ENCODE measurements at places on chromosomes 5 and 9.
A peak's percentile ranks its signal among the peaks of the same experiment; 100 is the strongest.

- no peak for DNase-seq
Observed at GRCh38 chr5:9209846-9210492, 335.9 kb downstream of the SEMA5A start.

- peak; percentile 37 for DNase-seq
Observed at GRCh38 chr5:160506006-160507004, 84.7 kb downstream of the PTTG1 start.

GRCh38 chr5:151822141-151822540 is 50.4 kb downstream of the G3BP1 start:
- DNase-seq, result no peak

- DNase-seq, result no peak
Observed at GRCh38 chr9:98142182-98142907, 23.3 kb upstream of the TRIM14 start.

GRCh38 chr9:90774682-90775081 is 26.9 kb upstream of the SYK start:
- no peak for DNase-seq

DNA sequence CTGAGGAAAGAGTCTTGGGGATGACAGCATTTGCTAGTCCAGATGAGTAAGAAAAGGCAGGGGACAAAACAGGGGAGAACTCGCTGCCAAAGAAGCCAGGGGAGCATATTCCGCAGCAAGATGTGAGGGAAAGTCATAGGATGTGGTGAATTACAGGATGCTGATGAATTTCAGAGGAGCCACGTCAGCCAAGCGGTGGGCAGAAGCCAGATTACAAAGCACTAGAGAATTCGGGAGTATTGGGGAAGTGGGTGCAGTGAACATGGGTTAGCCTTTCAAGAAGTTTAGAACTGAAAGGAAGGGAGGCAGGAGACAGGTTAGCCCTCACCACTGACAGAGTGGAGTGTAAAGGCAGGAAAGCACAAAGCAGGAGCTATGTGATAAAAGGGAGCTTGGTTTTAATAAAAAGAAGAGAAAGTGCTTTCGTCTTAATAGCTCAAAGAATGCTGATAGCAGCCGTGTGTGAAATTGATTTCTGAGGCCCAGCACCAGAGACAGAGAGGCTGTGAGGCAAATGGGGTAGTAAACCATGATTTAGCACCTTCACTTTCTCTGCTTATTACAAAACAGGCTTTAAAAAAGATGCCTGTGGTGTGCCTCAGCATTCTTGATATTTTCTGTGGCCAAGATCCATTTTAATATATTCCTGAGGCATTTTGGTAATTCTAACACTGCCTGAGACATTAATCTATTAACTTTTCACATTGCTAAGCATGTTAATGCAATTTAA is 16.9 kb downstream of the ADAMTSL1 start:
- DNase-seq, result no peak

DNA sequence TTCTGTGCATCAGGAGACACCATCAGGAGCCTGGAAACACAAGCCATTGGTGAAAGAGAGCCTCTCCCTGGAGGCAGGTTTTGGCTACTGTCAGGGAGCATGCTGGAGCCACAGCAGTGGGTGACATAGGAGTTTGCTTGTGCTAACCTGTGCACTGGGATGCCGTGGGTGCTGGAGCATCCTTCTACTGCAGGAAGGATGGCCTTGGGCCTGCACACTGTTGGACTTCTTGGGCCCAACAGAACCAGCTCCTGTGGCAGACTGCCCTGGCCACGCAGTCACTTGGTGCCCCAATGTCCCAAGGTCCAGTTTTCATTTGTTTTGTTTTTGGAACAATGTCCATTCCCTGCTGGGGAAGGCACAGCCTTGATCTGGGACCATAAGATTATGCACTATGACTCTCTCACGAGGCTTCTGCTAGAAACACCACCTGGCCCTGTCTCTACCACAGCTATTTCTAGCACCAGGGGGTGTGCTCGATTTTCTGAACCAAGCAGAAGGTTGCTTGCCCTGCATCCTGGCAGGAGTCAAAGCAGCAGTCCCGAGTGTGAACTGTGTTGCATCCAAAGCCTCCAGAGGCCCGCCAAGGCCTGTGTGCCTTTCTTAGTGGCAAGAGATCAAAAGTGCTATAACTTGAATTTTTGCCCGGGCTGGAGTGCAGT is 5.5 kb upstream of the LTC4S start:
- no peak for DNase-seq

DNA sequence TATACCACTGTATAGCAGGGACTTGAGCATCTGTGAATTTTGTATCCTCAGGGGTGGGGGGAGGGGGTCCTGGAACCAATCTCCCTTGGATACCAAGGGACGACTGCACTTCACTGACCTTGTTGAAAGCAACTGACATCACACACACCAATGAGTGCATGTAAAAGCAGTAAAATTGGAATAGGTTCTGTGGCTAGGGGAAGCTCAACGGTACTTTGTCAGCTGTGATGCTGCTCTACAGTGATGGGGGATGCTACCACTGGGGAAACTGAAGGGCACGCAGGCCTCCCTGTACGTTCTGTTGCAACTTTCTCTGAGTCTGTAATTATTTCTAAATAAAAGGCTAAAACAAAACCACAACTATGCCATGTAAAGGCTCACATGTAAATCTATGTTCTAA is 47.0 kb upstream of the RETREG1 start:
- DNase-seq, result no peak

DNA sequence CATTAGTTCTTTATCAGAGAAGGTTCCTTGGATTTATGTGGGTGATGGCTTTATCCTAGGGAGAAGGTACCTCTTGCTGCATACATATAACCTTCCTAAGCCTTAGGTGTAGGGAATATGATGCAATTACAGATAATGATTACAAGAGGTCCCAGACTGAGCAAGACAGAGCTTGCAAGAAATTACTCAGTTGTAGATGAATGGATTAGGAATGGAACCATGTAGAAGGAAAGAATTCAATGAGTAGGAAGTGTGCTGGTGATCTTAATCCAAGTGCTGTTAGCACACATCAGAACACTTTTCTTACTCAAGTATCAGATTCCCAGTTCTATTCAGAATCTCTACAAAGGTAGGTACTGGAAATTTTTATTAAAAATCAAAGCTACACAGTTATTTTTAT is 2.5 kb downstream of the OR13F1 start:
- DNase-seq, result no peak

DNA sequence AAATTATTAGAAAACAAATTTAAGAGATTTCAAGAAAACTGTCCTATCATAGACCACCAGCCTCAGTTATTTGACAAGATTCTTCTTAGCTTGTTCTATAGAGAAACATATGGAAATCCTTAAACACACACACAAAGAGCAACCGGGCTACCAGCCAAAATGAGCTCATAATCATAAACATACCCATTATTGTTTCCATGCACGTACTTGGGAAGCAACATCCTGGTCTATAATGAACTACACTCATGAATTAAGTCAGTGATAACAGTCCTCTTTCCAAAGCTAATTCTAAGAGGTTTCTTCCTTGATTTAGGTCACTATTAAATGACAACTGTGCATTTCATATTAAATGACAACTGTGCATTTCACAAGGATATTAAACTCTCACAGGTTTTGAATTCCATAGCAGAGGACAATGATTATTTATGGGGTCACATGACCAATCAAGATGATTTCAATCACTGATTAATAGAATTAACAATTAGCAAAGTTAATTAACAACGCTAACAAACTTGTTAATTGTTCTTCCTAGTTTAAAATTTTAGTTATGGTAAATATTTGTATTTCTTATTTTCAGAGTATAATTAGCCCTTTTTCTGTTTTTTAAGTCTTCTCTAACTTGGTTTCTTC is 77.0 kb downstream of the OXCT1 start:
- DNase-seq, result no peak

Data from stimulated activated CD8-positive, alpha-beta memory T cell treated with anti-CD3 and anti-CD28 coated beads, Interleukin-7, amount 100 ng/mL, for 1 hour (primary cell).